Activated CD8-positive, alpha-beta memory T cell treated with anti-CD3 and anti-CD28 coated beads, Interleukin-2, amount 50 U/mL, for 48 hours (primary cell): ENCODE measurements at places on chromosomes 6 and 20.

DNA sequence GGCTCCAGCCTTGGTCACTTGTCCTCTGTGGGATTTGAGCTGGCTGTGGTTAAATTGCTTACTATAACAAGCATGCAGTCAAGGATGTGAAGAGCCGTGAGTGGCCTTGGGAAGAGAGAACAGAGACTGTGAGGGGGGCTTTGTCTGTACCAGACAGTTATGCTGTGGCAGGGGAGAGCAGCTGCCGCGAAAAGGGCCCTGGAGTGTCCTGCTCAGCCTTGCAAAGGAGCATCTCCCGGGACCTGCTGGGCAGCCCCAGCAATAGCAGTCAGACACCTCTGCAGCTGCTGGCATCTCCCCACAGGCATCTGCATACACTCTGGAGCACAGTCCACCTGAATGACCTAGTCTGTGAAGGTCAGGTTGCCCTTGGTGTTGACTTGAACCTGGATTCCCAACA is 6.3 kb downstream of the EBF4 start:
- DNase-seq = peak; percentile 42

DNA sequence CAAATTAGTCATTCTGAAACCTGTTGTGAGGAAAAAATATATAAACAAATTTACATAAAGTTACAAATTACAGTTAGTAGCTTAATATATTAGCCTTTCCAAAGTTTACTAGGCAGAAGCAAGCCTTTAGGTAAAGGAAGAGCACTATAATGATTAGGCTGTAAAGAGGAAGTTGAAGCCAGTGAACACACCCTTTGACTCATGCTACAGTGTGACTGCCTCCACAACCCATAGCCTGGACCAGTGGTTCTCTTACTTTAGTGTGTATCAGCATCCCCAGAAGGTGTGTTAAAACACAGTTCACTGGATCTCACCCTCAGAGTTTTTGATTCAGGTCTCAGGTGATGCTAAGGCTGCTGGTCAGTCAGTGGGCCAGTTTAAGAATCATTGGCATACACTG is 91.4 kb upstream of the DEFB112 start:
- DNase-seq = no peak

- peak; percentile 30 for DNase-seq
Observed at GRCh38 chr6:157161912-157162311, 161.4 kb downstream of the TMEM242 start.

- DNase-seq = no peak
Observed at GRCh38 chr6:106112433-106112832, 26.3 kb downstream of the PRDM1 start.

DNA sequence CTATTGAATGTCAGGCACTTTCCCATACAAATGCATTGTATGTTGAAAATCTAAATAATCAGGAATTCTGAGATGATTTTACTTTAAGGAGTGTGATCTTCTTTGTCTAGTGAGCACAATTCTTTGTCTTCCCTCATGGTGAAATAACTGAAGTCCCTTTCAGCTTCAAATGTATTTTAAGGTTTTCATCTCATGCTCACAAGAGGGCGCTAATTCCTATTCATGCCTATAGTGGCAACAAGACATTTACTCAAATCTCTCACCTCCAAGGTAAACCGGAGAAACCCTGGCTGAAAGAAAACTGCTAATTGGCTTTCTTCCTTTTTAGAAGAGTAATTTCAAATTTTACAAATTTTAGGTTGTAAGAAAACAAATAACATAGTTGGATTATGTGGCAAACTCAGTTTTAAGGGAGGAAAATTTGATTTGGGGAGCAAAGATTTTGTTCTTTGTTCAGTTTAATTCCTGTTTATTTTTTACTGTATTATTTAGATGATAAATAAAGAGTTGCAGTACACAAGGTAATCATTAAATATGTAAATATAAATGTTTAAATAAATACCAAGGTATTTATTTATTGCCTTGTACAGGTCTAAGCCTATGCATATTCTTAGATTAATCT is 69.1 kb downstream of the SLC35F1 start:
- no peak for DNase-seq

DNA sequence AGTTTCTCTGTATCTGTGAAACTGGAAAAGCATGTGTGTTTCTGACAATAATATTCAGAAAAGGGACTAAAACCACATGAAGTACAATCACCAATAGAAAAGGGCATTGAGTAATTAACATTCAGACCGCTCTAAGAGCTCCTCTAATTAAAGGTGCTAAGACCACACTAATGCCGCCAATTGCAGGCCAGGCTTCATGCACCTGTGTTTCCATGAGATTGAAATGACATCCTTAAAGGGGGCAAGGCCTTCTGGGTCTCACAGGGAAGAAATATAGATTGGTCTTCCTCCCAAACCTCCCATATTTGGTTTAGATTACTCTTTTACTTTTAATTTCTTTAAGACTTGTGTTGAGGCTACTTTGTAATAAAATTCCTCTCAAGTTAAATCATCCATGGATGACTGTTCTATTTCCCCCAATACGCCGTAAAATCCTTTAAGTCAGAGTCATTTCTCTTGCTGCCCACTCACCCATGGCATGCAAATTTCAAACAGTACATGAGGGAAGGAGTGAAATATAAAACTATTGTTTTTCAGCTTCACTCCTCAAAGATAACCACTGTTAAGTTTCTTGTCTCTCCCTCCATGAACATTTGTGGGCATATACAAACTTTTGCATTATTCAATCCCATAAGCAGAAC is 110.6 kb downstream of the UBE3D start:
- no peak for DNase-seq

DNA sequence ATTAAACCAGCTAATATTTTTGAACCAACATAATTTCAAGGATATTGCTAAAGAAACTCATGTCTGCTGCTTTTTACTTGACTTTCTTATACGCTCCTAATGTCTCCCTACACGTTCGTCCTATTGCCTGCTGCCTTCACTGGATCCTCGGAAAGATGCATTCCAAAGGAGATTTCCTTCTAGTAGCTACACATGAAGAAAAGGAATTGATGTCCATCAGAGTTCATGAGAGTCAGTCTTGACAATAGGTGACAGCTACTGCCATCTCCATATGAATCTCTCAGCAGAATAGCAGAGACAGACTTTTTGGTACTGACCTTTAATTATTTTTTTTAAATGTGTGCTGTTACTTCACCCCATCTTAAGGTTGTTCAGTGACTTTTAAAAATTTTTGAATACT is 24.2 kb upstream of the COL9A1 start:
- DNase-seq = no peak

GRCh38 chr20:33933469-33933909 is 60.2 kb upstream of the RALY start:
- peak; percentile 69 for DNase-seq

- no peak for DNase-seq
Observed at GRCh38 chr20:62511915-62512610, 36.3 kb upstream of the GATA5 start.

GRCh38 chr6:20778912-20779311 is 244.7 kb downstream of the CDKAL1 start:
- DNase-seq = no peak

- DNase-seq = no peak
Observed at GRCh38 chr6:167323111-167323510, 1.8 kb upstream of the TTLL2 start.

- no peak for DNase-seq
Observed at GRCh38 chr6:114121913-114122662, 151.1 kb upstream of the HDAC2 start.

- DNase-seq = no peak
Observed at GRCh38 chr20:41499064-41499463, 119.1 kb downstream of the CHD6 start.

DNA sequence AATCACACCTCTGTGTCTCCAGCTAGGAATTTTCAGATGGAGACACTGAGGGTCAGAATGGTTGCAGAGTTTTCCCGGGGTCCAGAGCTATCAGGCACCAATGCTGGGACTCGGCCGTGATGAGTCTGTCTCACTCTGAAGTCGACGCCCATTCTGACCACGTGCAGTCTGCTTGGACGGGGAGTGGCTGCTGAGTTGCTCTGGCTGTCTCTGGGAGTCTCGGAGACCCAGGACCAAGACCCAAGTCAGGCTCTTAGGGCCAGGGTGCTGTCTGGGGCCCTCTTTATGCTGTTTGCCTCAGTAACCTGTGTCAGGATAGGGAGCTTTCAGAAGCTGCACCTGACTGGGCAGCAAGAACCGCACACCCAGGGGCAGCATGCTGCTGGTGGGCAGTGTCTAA is 4.6 kb downstream of the IP6K3 start:
- no peak for DNase-seq

GRCh38 chr20:20369250-20370093 is 1.6 kb downstream of the INSM1 start:
- DNase-seq = peak; percentile 65

DNA sequence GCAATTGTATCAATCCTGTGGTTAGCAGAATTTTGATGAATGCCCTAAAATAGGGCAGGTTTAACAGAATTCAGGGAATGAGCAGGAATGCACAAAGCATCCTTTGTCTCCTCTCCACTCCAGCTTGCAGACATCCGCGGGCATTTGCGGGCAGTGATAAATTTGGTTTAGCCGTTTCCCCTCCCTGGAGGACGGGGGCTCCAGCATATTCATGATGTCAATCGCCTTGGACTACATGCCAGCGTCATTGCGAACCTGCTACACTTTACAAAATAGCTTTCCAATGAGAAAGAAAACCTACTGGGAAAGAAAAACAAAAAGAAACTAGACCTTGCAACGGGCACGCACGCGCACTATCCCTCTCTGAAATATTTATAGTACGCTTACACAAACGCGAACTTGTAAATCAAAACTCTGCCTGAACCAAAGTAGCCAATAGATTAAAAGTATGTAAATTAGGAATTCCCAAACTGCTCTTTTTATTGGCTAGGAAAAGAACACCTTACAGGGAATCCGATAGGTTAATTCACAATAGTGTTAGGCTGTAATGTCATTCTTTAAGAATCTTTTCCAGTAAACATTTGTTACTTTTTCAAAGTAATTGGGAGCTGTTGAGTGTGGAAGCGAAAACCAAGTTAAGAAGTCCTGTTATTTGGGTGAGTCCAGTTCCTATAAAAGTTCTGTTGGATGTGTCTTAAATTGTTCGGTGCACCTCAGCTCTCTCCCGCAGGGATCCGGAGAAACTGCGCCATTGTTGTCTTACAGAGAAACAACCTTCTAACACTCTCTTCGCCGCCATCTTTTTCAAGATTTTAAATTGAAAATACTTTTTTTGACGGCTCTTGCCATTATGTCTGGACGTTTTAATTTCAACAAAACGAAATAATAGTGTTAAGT is 136.7 kb downstream of the HFE start:
- DNase-seq = no peak
